ENCODE measurements at places on chromosomes 1 and 21. TPM values are rescaled to one million over a fixed set of nuclear protein-coding genes. Genes with fewer than 3 reads are reported as not detected.

DNA sequence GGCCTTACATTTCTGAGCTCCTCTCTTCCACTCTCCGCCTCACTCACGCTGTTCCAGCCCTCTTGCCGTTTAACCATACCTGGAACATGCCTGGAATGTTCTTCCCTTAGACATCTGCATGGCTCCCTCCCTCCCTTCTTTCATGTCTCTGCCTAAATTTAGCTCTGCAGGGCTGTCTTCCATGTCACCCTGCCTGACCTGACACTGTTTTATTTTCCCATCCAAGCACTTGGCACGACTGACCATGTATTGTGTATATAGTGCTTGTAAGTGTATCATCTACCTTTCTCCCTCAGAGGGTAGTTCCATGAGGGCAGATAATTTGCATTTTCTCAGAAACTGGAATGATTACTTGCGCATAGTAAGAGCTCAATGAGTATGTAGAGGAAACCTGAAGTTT, 47.3 kb downstream of the ST6GALNAC3 start:
- DNase-seq: no peak
- H3K4me1 ChIP-seq: peaks cover 7% of the 10 kb centered on the region
- no peaks in the 10 kb centered on the region for H3K36me3 ChIP-seq
- H3K4me3 ChIP-seq: no peak overlapping the region
- H3K27me3 ChIP-seq: no peaks in the 10 kb centered on the region

- no peaks in the 10 kb centered on the region for H3K36me3 ChIP-seq
- H3K4me3 ChIP-seq: no peak overlapping the region
- H3K27me3 ChIP-seq: no peaks in the 10 kb centered on the region
- no peak for DNase-seq
- no peaks in the 10 kb centered on the region for H3K4me1 ChIP-seq
- H3K27ac ChIP-seq: no peak overlapping the region
These were observed 27.2 kb upstream of the TMCO1 start for GRCh38 chr1:165795894-165796293.

The FALEC gene
- not detected for total RNA-seq

The SPATA21 gene
- total RNA-seq: not detected

DNA sequence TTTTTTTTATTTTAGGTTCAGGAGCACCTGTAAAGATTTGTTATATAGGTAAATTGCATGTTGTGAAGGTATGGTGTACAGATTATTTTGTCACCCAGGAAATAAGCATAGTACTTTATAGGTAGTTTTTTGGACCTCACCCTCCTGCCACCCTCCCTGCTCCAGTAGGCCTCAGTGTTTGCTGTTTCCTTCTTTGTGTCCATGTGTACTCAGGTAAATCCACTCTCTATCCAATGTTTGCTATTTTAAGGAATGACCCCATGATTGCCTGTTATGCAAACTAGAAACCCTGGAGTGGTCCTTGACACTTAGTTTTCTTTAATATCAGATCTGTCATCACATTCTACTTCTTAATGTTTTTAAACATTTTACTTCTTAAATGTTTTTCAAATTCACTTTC, 33.9 kb downstream of the LHX9 start:
- H3K36me3 ChIP-seq: no peaks in the 10 kb centered on the region
- no peak overlapping the region for H3K4me3 ChIP-seq
- H3K27ac ChIP-seq: no peak overlapping the region
- no peaks in the 10 kb centered on the region for H3K27me3 ChIP-seq
- H3K4me1 ChIP-seq: no peaks in the 10 kb centered on the region
- no peak for DNase-seq

DNA sequence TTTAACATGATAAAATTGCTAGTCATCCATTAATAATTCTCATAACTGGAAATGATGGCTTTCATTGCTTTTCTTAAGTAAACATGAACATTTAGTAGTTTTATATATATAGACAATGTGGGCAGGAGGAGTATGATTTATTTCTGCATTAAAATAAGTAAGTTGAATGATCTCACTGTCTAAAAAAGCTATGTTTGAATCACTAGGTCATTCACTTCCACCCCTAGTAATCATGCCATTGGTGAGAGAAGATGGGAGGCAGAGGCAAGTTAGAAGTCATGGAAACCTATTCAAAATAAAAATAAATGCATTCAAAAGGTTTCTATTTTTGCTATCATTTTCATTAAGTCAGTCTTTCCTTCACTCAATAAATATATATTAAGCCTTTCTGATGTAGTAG, 226.4 kb downstream of the DUSP10 start:
- H3K27me3 ChIP-seq: no peaks in the 10 kb centered on the region
- no peaks in the 10 kb centered on the region for H3K4me1 ChIP-seq
- no peaks in the 10 kb centered on the region for H3K36me3 ChIP-seq
- no peak overlapping the region for H3K4me3 ChIP-seq

DNA sequence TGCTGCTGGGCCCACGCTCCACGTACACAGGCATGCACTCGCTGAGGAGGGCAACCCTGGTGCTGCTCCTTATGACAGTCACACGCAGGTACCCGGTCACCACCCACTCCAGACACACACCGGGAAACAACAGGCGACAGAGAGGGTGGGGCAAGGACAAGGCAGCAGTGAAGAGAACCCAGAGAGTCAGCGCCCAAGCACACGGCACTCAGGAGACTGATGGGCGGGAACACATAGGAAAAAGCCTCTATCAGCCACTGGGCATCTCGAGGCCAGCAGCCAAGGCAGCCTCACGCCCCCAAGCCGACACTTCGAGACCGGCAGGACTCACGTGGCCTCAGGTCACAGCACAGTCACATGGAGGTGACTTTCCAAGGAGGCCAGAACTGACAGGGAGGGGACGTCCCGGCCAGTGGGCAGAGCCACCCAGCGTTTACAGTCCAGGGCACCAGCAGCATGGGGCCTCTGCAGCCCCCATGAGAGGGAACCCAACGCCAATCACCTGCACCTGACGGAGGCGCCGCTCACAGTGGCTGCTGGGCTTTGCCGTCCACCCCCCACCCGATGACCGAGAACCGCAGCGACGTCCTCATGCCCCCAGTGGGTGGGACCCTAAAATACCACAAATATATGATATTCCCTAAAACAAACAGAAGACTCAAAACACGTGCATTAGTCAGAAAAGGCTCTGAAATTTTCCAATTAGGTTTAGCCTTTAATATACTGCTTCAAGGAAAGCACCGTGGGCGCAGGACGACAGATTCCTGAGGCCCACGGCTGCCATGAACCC, 19.7 kb downstream of the PTTG1IP start:
- H3K27me3 ChIP-seq: no peaks in the 10 kb centered on the region
- H3K27ac ChIP-seq: no peak overlapping the region
- DNase-seq: no peak

DNA sequence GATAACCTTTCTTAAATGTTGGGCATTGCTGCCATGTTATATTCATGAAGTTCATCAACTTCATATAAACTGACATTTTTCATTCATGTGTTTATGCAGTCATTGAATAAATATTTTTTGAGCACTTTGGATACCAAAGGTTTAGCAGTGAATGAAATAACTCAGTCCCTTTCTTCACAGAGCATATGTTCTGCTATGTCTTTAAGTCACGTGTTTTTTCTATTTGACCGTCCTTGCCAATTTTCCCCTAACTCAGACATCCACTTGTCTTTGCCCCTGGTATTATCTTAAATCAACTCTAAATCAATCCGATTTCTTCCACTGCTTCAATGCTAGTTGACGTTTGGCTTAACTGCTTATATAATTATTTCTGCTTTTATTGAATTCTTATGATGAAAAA, 16.6 kb downstream of the ADARB1 start:
- no peak for DNase-seq
- peaks cover 65% of the 10 kb centered on the region for H3K4me1 ChIP-seq
- H3K27me3 ChIP-seq: no peaks in the 10 kb centered on the region
- peak overlapping the region; percentile 77 for H3K27ac ChIP-seq
- no peaks in the 10 kb centered on the region for H3K36me3 ChIP-seq

- H3K36me3 ChIP-seq: no peaks in the 10 kb centered on the region
- peak overlapping the region; percentile 81 for H3K4me3 ChIP-seq
- H3K27ac ChIP-seq: peak overlapping the region; percentile 95
- H3K27me3 ChIP-seq: no peaks in the 10 kb centered on the region
- no peak for DNase-seq
- peaks cover 51% of the 10 kb centered on the region for H3K4me1 ChIP-seq
These were observed 622 bp upstream of the IL6R start for GRCh38 chr1:154404511-154404931.

- no peaks in the 10 kb centered on the region for H3K36me3 ChIP-seq
- peak within 1 kb of the TSS; percentile 96 for H3K27ac ChIP-seq
- no peak for DNase-seq
These were observed at the start of gene AKT3 for GRCh38 chr1:243850202-243850451. AKT3 (minus strand) TSS chr1:243850243; CDS start chr1:243843170, 7,073 bp downstream.

The KLF18 gene
- not detected for total RNA-seq

GRCh38 chr1:15584489-15585363, at the start of gene AGMAT:
AGMAT (minus strand) TSS chr1:15585051; CDS start chr1:15584967, 84 bp downstream.
- peak; percentile 90 for DNase-seq
- no peak within 1 kb of the TSS for H3K27ac ChIP-seq
- peaks cover 7% of the 10 kb centered on the region for H3K4me1 ChIP-seq
- peak within 1 kb of the TSS; percentile 38 for H3K4me3 ChIP-seq

DNA sequence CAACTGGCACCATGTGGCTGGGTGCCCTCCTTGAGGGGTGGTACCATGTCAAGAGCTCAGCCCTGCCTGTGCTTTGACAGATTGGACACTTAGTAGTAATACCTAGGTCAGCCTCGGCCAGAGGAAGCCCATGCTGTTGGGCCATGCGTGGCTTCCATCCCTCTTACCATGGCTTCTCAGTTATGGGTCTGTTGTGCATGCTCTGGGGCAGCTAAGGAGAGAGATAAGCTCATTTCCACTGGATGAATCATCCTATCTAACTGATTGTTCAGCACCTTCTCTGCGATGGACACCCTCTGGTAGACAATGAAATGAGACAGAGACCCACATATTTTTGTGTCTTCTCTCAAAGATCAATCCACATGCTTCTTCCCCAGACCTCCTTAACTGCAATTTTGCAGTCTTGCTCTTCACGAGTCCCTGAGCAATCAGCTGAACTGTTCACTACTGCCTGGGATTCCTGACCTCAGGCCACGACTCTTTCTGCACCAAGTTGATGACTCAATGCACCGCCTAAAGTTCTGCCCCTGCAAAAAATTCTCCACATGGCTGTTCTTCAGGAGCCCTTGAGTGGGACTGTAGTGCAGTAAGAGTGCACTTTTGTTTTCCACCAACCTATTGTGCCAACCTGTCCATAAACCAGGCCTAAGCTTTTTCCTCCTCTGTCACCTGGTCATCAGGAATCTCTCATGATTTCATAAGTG, 6.9 kb upstream of the TRIM62 start:
- no peaks in the 10 kb centered on the region for H3K27me3 ChIP-seq
- H3K4me3 ChIP-seq: no peak overlapping the region
- no peak overlapping the region for H3K27ac ChIP-seq
- no peak for DNase-seq

- no peak overlapping the region for H3K4me3 ChIP-seq
- H3K27ac ChIP-seq: no peak overlapping the region
- no peak for DNase-seq
These were observed 226.3 kb upstream of the B3GALT2 start for GRCh38 chr1:193412748-193413147.

- H3K4me3 ChIP-seq: no peak overlapping the region
- H3K27me3 ChIP-seq: no peaks in the 10 kb centered on the region
- H3K27ac ChIP-seq: no peak overlapping the region
- H3K36me3 ChIP-seq: no peaks in the 10 kb centered on the region
- no peak for DNase-seq
These were observed 17.7 kb upstream of the KLHDC7A start for GRCh38 chr1:18463063-18463462.

- no peaks in the 10 kb centered on the region for H3K4me1 ChIP-seq
- H3K36me3 ChIP-seq: no peaks in the 10 kb centered on the region
- no peaks in the 10 kb centered on the region for H3K27me3 ChIP-seq
- DNase-seq: no peak
These were observed 121.9 kb downstream of the GRIK3 start for GRCh38 chr1:36912365-36912865.

DNA sequence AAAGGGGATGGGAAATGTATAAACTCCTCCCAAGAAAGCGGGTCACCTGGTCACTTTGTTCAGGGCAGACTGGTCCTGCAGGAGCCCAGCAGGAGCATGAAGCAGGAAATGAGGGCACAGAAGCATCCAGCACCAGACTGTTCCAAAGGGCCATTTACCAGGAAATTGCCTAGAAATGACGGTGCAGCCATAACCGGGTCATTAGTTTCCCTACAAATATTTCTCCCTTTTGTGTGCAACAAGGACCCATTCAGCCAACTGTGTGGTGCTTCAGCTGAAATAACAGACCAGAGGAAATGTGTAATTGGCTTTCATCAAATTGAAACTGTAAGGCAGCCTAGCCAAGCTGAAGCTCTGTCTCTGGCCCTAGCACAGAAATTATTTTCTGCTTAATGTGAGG, 7.6 kb upstream of the CTTNBP2NL start:
- H3K27ac ChIP-seq: no peak overlapping the region
- no peaks in the 10 kb centered on the region for H3K27me3 ChIP-seq
- no peak overlapping the region for H3K4me3 ChIP-seq
- H3K36me3 ChIP-seq: no peaks in the 10 kb centered on the region
- no peak for DNase-seq
- peaks cover 5% of the 10 kb centered on the region for H3K4me1 ChIP-seq

The CLIC6 gene
- 42.6 TPM for total RNA-seq

GRCh38 chr1:183968386-183968785, 69.1 kb downstream of the COLGALT2 start:
- H3K36me3 ChIP-seq: no peaks in the 10 kb centered on the region
- no peak overlapping the region for H3K4me3 ChIP-seq
- H3K4me1 ChIP-seq: no peaks in the 10 kb centered on the region
- no peaks in the 10 kb centered on the region for H3K27me3 ChIP-seq
- H3K27ac ChIP-seq: no peak overlapping the region
- DNase-seq: no peak

DNA sequence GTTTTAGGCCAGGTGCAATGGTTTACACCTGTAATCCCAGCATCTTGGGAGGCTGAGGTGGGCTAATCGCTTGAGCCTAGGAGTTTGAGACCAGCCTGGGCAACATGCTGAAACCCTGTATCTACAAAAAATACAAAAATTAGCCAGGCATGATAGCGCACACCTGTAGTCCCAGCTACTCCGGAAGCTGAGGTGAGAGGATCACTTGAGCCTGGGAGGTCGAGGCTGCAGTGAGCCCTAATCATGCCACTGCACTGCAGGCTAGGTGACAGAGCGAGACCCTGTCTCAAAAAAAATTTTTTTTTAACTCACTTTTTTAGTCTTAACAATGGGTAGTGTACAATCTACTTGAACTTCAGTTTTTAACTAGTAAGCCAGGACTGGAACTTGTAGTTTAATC, 137.5 kb downstream of the HS2ST1 start:
- H3K4me3 ChIP-seq: no peak overlapping the region
- no peak for DNase-seq
- H3K36me3 ChIP-seq: no peaks in the 10 kb centered on the region
- H3K27ac ChIP-seq: no peak overlapping the region
- H3K27me3 ChIP-seq: no peaks in the 10 kb centered on the region

The OR2T11 gene
- total RNA-seq: not detected

GRCh38 chr21:28489162-28489561, 503.5 kb downstream of the LTN1 start:
- no peak overlapping the region for H3K4me3 ChIP-seq
- DNase-seq: no peak
- H3K36me3 ChIP-seq: no peaks in the 10 kb centered on the region
- H3K27me3 ChIP-seq: no peaks in the 10 kb centered on the region

The A3GALT2 gene
- total RNA-seq: not detected

GRCh38 chr1:213264531-213264930, 213.5 kb downstream of the RPS6KC1 start:
- no peaks in the 10 kb centered on the region for H3K36me3 ChIP-seq
- no peaks in the 10 kb centered on the region for H3K4me1 ChIP-seq
- no peak overlapping the region for H3K27ac ChIP-seq
- no peaks in the 10 kb centered on the region for H3K27me3 ChIP-seq
- H3K4me3 ChIP-seq: no peak overlapping the region

The CNKSR1 gene
- total RNA-seq: 43.6 TPM

The OLIG2 gene
- total RNA-seq: not detected
